Activated T-cell treated with anti-CD3 and anti-CD28 coated beads for 1 hour (primary cell): ENCODE measurements at places on chromosomes 16 and 17.

DNA sequence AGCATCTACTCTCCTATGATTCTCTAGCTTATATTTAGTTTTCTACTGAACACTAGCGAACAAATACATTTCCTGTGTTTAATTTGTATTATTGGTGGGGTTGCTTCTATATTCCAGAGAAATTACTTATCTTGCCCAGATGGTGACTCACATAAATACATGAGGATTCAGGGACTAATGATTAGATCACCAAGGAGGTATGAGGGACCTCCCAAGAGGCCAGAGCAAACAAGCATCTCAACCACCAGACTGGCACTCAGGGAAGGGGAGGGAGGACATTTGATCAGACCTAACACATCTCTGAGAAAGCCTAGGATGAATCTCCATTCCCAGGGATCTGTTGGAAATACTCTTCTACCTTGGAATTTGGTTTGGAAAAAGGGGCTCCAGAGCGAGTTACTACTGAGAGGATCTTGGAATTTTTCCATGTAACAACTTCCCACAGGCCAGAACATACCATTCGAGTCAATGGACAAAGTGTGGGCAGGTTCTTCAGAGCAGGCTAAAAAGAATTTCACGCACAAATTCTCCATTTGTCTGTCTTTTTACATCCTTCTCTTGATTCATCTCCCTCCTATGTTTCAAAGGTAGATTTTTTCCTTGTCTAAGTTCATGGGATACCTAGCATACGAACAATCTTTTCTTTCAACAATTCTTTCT, 262.6 kb upstream of the MYOCD start:
- no peak for DNase-seq

- DNase-seq: no peak
Measured at GRCh38 chr16:52050418-52050817, 496.5 kb downstream of the TOX3 start.

DNA sequence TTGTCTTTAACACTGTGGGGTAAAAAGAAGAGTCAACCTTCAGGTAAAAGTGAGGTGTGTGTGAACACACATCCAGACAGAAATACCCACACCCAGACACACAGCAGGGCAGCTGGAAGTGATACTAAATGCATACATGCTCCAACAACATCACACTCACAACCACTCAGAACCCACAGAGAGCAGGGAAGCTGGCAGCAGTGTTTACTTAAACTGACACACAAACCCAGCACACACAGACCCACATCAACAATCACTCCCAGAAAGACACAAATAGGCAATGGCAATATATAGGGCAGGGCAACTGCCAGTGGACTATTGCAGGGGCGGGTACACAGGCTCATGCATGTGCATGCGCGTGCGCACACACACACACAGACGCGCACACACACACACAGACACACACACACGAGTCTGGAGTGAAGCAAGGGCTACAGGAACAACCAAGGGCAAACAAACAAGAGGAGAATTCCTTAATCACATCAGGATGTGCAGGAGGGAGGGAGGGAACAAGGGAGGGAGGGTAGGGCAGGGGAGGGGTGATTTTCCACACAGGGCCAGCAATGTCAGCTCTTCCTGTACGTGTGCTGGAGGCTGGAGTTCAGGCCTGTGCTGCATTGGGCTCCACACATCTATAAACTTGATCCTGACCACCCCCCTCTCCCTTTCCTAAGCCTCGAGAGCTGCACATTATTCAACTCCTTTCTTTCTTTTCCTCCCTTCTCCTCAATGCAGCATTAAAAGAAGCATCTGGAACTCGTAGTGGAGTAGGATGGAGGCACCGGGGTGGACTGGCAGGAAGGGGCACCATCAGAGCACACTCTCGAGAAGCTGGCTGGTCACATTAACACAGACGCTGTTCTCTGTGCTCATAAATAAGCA, 30.1 kb downstream of the HIC1 start:
- no peak for DNase-seq

GRCh38 chr17:72700226-72700625, 392.3 kb downstream of the SLC39A11 start:
- DNase-seq: no peak

DNA sequence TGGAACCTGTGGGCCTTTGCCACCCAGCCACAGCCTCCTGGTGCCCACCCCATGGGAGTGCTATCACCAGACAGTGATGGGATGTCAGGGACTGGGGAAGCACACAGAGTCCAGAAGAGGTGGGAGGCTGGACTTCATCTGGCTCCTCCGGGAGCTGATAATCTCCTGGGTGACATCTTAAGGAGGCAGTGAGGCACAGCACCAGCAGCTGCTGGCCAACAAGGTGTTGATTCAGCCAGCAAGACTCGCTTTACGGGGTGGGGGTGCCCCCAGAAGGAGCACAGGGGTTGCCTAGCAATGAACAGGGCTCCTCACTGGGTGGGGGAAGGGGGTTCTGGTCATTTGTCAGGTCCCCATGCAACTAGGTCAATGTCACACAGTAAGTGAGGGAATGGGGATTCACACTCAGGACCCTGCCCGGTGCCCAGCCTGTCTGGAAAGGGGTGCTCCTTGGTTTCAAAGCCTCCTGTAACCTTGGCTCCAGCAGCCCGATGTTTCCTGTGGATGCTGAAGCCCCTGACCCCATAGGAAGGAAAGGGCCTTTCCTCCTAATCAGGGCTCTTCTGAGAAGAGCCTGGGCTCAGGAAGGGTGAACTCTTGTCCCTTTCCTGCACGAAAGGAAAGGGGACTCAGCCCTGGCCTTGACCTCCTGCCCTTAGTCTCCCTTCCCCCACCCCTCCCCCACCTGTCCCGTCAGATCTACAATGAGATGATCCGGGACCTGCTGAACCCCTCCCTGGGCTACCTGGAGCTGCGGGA, 17.7 kb downstream of the KIF19 start:
- no peak for DNase-seq

GRCh38 chr16:88527186-88527936, 42.8 kb upstream of the ZC3H18 start:
- DNase-seq: peak; percentile 52

- DNase-seq: no peak
Measured at GRCh38 chr17:47905221-47905733, 9.2 kb downstream of the SP2 start.

GRCh38 chr16:88634141-88634993, 4.0 kb upstream of the IL17C start:
- peak; percentile 50 for DNase-seq

DNA sequence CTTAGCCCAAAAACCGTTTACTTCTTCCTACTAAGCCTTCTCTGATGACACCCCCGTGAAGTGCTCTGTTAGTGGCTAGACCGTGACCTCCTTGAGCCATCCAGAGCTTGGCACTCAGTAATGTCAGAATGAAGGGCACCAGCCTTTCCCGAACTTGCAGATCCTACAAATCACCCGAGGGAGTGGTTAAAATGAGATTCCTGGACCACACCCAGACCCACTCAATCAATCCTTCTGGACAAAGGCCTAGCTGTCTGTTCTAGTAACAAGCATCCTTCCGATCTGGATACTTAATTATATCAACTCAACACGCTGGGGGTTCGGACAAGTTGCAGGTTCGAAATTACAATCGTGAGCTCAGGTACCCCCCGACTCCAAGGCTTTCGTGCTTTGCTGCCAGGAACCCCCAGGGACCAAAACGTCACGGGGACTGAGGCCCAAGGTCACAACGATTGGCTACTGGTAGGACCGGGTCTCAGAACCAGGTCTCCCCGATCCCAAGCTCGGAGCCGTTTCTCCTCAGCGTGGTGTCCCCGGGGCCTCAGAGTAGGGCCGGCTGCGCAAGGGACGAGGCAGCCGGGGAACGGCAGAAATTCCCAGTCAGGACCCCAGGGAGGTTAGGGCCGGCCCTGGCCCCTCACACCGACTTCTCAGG, 527 bp downstream of the CIAPIN1 start:
- no peak for DNase-seq

DNA sequence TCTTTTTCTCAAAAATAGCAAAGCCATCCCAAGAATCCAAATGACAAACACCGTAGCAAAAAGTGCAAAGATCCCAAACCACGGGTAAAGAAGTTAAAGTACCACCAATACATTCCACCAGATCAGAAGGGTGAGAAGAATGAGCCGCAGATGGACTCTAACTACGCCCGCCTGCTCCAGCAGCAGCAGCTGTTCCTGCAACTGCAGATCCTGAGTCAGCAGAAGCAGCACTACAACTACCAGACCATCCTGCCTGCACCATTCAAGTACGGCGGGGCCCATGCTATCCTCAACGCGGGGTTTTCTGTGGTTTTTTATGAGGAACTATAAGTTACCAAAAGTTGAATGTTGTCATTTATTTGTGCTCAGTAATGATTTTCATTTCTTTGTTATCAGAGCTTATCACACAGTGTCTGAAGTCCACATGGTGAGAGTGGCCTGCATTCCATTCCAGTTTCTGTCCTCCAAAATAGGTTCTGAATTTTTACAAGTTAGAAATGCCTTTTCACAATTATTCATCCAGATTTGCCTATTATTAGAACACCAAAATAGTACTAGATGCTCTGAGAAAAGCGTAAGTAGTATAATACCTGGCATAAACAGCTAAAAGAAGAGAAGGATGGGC, 169.2 kb downstream of the MRTFB start:
- DNase-seq: no peak

DNA sequence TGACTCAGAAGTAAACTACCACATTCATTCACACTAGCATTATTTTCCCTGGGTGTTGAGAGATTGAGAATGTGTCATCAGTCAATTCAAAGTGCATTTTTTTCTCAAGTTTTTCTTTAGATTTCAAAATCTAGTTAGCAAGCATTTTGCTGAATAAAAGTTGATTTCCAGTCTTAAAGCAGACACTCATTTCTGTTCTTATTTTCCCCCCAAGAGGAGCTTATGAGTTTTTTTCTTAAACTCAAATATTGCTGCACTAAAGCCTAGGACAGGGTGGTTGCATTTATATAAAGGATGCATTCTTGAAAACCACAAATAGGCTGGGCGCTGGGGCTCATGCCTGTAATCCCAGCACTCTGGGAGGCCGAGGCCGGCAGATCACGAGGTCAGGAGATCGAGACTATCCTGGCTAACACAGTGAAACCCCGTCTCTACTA, 15.3 kb downstream of the CDH3 start:
- DNase-seq: no peak

GRCh38 chr17:49439673-49440571, 25.2 kb upstream of the PHB1 start:
- no peak for DNase-seq

GRCh38 chr16:50316848-50317630, 50.7 kb downstream of the ADCY7 start:
- no peak for DNase-seq

- DNase-seq: no peak
Measured at GRCh38 chr16:19066988-19067348, 446 bp upstream of the COQ7 start.

GRCh38 chr17:48998587-48999440, 1.6 kb downstream of the IGF2BP1 start:
- DNase-seq: no peak

- DNase-seq: no peak
Measured at GRCh38 chr17:45139533-45139920, 4.0 kb downstream of the ACBD4 start.

- DNase-seq: peak; percentile 6
Measured at GRCh38 chr17:57284984-57285646, 28.8 kb downstream of the MSI2 start.

- DNase-seq: no peak
Measured at GRCh38 chr16:81181013-81181720, 57.3 kb upstream of the BCO1 start.

DNA sequence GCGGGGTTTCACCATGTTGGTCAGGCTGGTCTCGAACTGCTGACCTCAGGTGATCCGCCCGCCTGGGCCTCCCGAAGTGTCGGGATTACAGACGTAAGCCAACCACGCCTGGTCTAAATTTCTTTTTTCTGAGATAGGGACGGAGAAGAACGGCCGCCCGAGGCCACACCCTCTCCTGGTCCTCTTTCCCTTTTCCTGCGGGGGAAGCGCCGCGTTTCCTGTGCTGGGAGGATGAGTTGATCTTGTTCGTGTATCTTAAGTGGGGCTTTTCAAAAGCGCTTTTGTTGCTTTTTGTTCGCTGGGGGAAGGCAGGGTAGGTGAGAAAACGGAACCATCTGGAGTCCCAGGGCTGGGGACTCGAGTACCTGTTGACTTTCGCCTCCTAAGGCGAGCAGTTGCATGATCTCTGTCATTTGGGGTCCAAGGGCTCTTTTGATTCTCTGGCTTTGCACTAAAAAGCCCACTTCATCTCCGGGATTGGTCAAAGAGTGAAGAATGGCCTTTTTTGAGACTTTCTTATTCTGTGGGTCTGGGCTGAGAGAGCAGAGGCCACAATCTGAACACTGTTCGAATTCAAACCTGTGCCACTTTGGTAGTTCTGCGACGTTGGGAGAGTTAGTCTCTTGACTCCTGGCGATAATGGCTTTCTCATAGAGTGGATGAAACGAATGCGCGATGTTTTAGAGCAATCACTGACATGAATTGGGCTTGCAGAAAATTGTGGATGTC, 1.3 kb downstream of the FUS start:
- no peak for DNase-seq

DNA sequence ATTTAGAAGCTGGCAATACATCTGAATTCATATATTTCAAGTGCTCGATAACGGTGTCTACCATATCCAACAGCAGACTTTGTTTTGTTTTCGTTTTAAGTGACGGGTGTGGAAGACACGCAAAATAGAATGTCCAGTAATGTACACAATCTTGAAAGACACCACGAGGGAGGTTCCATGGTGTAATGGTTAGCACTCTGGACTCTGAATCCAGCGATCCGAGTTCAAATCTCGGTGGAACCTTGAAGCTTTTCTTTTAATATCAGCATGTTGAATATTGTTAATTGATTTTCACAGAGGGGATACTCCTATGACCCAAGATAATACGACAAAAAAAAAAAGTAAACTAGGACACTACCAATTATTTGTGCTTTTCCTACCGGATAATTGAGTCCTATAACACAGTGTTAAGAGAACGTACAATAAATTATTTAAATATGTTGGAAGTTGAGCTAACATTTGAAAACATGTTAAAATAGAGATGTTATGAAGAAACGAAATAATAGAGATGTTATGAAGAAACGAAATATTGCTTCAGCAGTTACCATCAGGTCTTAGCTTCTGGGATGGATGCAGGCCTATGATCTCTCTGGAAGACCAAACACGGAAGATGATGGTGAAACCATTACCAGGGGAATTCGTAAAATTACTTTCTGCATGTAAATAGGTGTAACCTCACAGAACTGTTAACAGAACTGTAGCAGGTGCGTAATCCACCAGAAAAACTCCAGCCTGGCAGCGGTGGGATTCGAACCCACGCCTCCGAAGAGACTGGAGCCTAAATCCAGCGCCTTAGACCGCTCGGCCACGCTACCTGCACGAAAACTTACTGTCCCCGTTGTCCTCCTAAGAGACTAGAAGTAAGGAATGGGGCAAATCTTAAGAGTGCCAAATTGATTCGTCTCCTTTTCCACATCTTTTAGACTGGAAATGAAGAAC, 1.5 kb upstream of the ALOXE3 start:
- DNase-seq: peak; percentile 68

DNA sequence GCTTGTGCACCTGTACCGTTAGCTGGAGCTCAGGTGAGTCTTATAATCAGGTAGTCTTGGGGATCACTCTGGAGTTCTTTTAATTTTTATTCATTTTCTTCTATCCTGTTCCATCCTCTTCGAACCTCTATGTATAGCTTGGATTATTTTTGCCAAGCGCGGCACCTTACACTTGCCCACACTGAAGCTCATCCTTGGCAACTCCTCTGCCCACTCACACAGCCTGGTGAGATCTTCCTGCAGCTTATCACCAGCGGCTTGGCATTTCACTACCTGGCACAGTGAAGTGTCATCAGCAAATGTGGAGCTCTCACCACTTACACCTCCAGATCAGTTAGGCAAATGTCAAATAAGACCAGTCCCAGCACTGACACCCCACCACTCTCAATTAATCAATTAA, 116.7 kb downstream of the CACNG3 start:
- no peak for DNase-seq

- DNase-seq: no peak
Measured at GRCh38 chr17:61106354-61106753, 293.3 kb upstream of the TBX2 start.
